T-helper 9 cell (primary cell): ENCODE measurements at places on chromosomes 1 and 21.

- DNase-seq, result no peak
Observed at GRCh38 chr1:185439727-185440415, 122.8 kb upstream of the IVNS1ABP start.

DNA sequence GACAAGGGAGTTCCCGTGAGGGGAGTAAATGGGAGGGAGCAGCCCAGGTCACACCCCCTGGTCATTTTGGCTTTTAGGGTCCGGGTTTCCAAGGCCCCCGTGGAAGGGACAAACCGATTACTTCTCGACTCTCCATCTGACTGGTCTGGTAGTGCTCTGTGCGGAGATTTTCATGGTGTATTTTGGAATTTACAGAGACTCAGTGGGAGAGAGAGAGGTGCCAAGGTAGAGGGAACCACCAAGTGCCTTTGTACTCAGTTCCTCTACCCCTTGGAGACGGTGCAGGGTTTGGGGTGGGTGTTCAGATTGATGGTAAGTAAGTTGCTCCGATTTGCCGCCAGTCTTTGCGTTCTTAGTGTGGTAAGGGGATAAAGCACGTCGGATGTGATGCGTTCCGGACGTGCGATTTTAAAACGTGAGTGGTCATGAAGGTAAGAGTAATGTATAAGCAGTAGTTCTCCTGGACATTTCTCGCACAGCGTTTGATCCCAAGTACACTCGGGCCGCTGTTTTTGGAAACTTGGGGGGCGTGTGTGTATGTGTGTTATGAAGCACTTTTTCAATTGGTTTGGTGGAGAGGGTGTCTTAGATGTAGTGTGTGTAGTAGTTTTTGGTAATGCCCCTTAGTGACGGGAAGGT, 682 bp downstream of the SUCO start:
- DNase-seq, result peak; percentile 9

GRCh38 chr1:55700359-55701130, 485.4 kb upstream of the USP24 start:
- DNase-seq, result no peak

DNA sequence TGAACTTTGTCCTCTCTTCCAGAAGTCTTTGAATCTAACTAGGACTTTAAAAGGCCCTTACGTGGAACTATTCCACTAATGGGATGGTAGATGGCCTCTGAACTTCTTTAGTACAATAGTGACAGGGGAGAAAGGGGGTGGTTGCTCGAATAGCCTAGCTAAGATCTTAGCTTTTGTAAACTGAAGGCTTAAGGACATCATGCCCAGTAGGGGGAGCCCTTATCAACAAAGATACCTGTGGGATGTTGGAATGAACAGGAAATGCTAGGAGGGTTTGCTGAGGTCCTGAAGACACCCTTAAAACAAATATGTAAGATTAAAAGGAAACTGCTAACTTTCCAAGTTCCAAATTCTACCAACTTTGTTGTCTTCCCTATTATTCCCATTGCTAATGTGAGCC, 33.2 kb downstream of the NHLH2 start:
- peak; percentile 7 for DNase-seq

DNA sequence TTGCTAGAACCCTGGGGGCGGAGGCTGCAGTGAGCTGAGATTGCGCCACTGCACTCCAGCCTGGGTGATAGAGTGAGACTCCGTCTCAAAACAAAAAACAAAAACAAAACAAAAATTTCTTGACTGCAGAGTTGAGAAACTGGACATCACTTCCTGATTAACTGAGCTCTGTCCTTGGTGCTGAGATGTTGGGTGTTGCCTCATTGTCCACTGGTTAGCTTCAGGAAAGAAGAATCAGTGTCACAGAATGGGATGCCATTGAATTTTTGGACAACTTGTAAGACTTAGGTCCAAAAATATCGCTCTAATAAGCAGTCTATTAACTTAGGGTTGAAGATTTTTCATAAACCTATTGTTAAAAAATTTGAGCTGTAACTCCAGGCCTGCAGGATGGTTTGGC, 23.8 kb upstream of the KCNA10 start:
- DNase-seq, result no peak

- no peak for DNase-seq
Observed at GRCh38 chr1:113984710-113985109, 5.4 kb downstream of the OLFML3 start.

DNA sequence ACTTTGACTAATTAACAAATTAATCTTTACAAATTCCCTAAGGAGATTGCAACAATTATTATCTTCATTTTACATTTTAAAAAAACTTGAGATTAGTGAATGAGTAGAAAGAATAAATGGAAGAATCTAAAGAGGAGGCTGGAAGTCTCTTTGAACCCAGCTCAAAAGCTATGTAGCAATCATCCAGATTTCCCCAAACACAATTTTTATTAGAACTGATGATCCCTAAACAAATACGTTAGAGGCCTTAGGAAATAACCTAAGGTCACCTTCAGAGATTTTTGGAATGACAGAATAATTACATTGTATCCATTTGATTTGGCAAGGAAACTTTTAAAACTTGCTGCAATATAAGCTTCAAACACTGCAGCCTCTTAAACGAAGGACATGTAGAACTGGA, 242.4 kb upstream of the LYPLAL1 start:
- no peak for DNase-seq

DNA sequence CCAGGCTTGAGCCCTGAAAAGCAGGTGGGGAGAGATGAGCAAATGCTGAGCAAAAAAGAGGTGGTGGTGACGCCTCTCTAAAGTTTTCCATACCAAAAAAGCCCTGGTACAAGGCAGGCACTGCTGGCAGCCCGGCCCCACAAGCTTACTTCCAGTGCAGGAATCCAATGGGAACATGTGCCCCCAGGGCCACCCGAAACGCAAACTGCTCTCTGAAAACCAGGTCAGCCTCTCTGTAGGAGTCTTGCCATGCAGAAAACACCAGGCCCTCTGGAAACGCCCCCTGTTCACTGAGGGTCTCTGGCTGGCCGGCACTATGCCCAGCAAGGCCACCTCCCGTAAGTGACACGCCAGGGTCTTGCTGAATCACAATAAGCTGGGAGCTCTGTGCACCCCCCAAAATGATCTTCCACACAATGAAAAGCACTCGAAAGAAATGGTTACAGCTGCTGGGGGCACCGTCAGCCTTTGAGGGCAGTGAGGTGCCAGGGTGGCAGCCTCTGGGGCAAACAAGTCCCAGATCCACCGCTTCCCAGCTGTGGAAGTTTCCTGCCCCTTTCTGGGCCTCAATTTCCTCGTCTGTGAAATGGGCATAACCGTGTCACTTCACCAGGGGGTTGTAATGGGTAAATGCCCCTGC, 170.5 kb downstream of the TOMM20 start:
- no peak for DNase-seq

GRCh38 chr1:39395357-39395831, 96.0 kb upstream of the BMP8A start:
- DNase-seq, result no peak

DNA sequence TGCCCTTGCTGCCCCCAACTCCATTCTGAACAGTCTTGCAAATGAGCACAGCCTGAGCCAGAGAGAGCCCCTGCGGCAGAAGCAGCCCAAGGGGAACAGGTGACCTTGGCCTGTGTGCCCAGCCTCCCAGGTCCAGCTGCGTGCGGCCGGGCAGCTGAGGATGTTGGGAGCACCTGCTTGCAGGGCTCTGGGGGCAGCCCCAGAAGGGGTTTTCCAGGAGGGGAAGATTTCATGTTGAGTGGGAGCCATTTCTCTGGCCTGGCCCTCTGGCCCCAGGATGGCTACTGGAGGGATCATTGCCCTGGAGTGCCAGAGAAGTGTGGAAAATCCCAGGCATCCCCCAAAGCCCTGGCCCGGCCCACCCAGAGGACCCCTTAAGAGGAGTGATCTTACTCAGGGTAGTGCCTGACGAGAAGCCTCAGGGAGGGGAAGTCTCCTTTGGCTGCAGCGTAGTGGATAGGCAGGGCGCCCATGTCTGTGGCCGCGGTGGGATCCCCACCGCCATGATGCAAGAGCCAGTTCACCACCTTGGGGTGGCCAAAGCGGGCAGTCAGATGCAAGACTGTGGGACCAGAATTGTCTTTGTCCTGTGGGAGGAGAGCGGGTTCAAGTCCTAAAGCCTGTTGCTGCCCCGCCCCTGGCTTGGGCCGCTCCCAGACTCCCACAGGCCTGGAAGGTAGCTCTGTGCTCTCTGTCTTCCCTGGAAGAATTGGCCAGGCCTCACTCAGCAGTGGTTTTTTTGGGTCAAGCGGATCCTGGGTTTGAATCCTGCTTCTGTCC, 20.6 kb upstream of the RNU1-4 start:
- DNase-seq, result no peak

DNA sequence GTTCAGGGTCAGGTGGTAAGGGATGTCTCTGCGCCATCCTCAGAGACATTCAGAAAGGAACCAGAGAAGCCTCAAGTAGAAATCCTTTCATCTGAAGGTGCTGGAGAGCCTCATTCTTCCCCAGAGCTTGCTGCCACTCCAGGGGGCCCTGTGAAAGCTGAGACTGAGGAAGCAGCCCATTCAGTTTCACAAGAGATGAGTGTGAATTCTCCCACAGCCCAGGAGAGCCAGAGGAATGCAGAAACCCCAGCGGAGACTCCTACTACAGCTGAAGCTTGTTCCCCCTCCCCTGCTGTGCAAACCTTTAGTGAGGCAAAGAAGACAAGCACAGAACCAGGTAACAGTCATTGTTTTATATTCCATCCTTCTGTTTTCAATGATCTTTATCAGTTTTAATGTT, 38.7 kb downstream of the ZBTB40 start:
- no peak for DNase-seq
